ENCODE measurements at places on chromosomes 12 and 14.

GRCh38 chr14:29788093-29788492, 139.6 kb downstream of the PRKD1 start:
- no peak for DNase-seq

- no peak for DNase-seq
These were observed 148.6 kb downstream of the FBXL14 start for GRCh38 chr12:1445807-1446206.

GRCh38 chr12:51642286-51642685, 51.3 kb downstream of the SCN8A start:
- DNase-seq: no peak

GRCh38 chr14:64940336-64940910, 2.1 kb downstream of the GPX2 start:
- no peak for DNase-seq

GRCh38 chr14:57883061-57883460, 17.2 kb upstream of the SLC35F4 start:
- no peak for DNase-seq

- no peak for DNase-seq
These were observed 193.8 kb downstream of the CHST11 start for GRCh38 chr12:104650541-104650940.

DNA sequence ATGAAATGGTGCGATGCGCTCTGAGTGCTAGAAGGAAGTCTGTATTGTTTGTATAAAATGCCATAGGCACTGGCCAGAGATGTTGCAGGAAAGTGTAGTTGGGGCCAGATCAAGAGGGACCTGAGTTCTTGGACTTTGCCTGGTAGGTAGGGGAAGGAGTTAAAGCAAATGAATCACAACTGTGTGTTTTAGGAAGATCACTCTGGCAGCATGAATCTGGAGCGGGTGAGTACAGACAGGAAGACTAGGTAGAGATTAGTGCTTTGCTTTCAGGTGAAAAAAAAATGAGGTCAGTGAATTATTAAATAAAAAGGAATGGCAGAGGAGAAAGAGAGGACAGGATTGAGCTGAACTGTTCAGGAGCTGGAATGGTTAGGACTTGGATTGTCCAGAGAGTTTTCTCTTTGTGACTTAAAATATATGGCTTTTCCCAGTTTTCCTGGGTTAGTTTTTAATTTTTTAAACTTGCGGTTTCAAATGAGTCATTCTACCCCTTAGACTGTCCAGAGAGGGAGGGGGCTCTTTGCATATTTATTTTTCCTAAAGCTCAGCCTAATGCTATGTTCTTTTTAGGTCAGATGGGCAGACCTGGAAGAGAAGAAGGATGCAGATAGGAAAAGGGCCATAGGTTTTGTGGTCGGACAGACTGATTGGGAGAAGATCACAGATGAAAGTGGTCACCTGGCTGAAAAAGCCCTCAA, 41.1 kb downstream of the PROX2 start:
- no peak for DNase-seq

DNA sequence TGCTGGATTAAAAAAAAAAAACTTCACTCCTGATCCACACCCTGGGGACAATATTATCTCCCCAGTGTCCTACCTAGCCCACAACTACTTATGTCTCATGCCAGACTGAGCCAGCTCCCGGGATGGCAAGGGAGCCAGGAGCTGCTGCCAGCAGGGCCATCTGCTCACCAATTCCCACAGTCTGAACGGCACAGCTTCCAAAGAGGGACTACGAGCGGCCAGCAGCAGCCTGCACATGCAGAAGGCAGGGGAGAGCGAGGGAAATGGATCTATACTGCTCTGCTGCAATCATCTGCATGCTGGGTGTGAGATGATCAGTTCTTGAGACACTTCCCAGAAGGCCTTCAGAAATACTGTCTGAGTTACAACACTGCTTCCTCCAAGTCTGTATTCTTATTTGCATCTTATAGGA, 11.1 kb downstream of the SSH1 start:
- peak; percentile 64 for DNase-seq

DNA sequence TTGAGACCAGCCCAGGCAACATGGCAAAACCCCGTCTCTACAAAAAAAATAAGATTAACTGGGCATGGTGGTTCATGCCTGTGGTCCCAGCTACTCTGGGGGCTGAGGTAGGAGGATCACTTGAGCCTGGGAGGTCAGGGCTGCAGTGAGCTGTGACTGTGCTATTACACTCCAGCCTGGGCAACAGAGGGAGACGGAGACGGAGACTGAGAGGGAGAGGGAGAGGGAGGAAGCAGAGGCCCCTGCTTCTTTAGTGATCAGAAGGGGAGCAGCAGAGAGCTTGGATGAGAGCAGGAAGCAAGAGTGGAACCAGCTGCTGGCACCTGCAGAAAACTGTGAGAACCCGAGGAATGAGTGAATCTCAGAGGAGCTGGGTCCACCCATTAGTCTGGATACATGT, 45.9 kb downstream of the ISCA2 start:
- DNase-seq: no peak

DNA sequence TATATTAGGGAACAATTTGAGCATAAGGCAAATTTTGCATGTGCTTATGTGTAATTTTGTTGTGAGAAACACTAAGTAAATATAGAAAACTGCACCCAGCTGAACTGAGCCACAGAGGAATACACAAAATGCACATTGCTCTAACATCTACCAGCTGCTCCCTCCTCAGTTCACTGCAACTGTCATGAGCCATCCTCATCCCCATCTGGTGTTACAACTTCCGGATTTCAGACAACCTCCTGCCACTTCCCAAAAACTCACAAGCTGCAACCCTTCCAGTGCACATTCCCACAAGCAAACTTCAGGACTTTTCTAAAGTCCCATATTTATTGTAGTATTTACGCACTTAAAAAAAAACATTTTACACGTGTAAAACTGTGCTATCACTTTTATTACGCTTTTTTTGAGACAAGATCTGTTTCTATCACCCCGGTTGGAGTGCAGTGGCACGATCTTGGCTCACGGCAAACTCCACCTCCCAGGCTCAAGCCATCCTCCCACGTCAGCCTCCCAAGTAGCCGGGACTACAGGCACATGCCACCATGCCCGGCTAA, 169.1 kb upstream of the TBX3 start:
- no peak for DNase-seq

DNA sequence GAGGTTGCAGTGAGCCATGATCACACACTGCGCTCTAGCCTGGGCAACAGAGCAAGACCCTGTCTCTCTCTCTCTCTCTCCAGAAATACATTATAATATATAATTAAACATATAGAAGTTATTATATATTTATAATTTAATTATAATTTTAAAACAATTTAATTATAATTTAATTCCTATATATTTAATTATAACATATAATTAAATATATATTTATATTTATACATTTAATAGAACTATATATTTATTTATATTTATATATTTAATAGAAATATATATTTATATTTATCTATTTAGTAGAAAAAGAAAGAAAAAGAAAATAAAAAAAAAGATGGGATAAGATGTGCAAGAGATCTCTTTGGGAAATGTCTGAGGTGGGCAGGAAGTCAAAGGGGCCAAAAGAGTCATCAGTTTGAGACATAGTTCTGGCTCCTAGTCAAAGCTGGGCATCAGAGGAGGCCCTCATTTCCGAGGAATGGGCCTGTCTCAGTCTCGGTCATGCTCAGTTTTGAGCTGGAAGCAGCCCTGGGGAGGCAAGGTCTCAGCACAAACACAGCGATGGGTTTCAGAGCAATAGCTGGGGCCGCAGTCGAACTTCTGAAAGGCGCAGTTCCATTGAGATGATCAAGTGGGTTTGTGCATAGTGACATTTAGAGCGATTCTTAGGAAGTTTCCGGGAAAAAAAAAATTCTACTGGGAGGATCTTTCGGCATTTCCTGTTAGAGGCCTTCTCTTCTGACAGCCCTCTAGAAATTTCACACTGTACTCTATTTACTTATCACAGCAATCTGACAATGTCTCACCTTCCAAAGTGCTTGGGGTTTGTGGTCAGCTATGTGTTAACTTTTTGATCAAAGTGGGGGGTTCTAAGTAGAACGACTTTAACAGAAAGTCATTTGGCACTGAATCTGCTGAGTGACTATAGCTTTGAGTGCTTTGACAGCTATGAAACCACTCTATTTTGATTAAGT, 58.7 kb upstream of the GZMB start:
- no peak for DNase-seq

- no peak for DNase-seq
These were observed 17.3 kb downstream of the TMEM19 start for GRCh38 chr12:71703206-71703605.

DNA sequence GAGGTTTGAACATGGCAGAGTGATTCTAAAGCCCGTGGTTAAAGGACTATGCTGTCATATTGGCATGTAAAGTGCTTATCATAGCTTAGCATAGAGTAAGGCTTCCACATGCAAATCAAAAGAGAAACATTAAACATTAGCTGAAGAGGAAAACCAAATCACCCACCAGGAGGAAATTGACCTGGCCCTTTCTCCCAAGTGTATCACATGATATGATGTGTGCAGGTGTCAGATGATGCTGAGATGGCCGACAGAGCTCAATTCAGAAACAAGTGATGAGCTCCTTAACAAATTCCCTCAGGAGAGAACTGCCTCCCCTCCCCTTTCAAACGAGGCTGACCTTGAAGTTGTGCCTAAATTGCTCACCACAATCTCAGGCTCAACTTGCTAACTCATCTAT, 217.1 kb upstream of the BTG1 start:
- no peak for DNase-seq

GRCh38 chr12:127619869-127620734, 646.9 kb upstream of the TMEM132C start:
- no peak for DNase-seq

- DNase-seq: peak; percentile 36
These were observed 56.8 kb downstream of the GNG2 start for GRCh38 chr14:51917193-51917592.

- no peak for DNase-seq
These were observed 7.8 kb downstream of the RFX4 start for GRCh38 chr12:106590601-106591000.

GRCh38 chr14:102835959-102836358, 58.7 kb downstream of the TRAF3 start:
- no peak for DNase-seq

DNA sequence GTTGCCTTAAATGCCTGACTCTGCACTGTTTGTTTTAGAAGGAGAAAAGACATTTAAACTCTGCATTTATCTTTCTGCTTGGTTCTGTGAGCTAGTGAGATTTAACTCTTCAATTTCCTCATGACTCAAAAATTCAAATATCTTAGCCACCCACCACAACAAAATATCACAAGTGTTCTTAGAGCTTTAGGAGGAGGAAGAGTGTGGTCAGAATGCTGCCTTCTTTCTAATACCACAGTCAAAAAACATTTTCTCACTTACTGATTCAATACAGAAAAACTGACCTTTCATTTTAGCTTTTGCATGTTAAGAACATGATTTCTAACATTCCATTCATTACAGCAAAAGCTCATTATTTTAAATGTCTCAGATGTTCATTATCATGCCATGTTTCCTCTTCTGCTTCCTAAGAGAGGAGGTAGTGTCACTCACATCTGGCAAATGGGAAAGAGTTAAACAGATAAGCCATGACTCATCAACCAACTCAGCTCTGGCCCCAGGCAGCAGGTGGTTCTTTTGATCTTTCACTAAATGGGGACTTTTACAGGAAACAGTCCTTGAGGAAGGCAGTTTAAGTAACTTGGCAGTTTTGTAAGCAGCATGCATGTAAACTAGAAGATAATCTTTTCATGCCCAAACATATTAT, 56.4 kb upstream of the RNU6-8 start:
- no peak for DNase-seq

DNA sequence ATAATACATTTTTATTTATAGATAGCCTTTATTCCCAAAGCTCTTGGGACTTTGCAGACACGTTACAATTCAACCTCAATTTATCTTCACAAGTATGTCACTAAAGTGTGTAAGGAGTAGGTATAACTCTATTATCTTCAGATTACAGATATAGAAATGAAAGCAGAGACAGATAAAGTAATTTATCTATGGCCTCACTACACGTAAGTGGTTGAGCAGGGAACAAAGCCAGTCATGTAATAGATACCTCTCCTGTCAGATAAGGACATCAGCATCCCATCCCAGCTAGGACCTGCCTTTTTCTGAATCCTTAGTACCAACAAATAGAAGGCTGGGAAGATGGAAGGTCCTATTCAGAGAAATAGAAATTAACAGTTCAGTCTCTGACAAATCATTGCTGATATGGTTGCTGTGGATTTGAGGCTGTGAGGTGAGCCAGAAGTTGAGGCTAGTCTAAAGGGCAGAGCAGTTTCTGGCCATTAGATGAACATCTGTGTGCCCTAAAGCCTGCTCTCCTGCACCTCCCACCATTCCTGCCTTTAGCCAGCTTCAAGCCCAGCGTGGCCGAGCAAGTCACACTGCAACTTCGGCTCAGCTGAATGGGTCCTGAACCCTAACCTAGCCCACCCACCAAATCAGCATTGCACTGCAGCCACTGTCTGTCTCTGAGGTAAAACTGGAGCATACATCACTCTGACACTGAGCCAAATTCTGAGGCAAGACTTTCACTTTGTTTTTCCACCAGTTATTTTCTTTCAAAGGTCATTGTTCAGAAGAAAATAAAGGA, 71.1 kb upstream of the PLEKHA5 start:
- no peak for DNase-seq

GRCh38 chr14:67581643-67582042, 18.4 kb downstream of the PIGH start:
- no peak for DNase-seq

- DNase-seq: no peak
These were observed 1.6 kb downstream of the TRAFD1 start for GRCh38 chr12:112126911-112127310.

DNA sequence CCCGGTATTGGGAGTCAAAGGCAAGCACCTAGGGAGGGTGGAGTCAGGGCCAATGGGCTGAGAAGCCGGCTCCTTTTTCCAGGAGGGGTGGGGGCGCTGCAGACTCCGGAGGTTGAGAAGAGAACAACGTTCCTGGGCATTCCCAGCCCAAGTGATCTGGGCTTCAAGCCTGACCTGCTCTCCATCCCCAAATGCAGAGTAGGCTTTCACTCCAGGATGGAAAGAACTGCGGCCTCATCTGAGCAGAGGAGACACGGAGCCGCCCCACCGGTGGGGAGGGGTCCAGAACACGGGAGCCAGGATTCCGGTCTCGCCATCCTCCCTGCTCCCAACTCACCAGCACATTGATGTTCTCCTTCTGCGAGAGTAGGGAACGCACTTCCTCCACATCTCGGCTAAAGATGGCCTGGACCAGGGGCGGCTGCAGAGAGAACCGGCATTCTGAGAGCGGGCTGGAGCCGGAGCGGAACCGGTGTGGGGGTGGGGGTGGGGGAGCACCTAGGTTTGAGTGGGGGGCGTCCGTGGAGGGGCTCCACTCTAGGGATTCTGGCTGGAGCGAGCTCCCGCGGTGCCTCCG, 605 bp downstream of the ANKRD52 start:
- no peak for DNase-seq

DNA sequence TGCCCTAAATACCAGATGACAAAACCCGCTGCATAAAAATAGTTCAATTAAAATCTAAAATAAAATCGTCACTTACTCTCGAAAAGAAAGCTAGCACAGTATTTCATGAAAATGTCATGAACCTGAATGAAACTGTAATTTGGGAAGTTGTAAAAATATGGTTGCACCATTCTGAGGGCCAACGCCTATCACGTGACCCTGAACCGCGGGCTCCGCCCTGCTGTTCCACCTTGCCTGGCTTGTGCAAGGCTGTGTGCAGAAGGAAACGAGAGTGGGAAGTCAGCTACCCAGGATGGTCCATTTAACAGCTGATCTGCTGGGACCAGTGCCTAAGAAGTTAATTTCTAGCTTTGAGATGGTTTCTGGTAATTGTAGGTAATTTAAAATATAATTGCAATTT, 91.7 kb upstream of the BMP4 start:
- no peak for DNase-seq

- DNase-seq: no peak
These were observed 44.3 kb upstream of the TRIM9 start for GRCh38 chr14:51139121-51139681.

GRCh38 chr12:1776170-1776921, 44.0 kb upstream of the LRTM2 start:
- DNase-seq: no peak
